Activated T-helper 17 cell treated with anti-CD3 and anti-CD28 coated beads, Interleukin-2, amount 50 U/mL, for 72 hours (primary cell): ENCODE measurements at places on chromosomes 11 and 22.
A peak's percentile ranks its signal among the peaks of the same experiment; 100 is the strongest.

- ATAC-seq = no peak
These were observed 563.8 kb upstream of the LRRC4C start for GRCh38 chr11:42023267-42023666.

GRCh38 chr11:60852117-60852981 lies 3.4 kb downstream of the PTGDR2 start:
- ATAC-seq = no peak

GRCh38 chr22:46596032-46596441 lies 24.1 kb upstream of the GRAMD4 start:
- no peak for ATAC-seq

DNA sequence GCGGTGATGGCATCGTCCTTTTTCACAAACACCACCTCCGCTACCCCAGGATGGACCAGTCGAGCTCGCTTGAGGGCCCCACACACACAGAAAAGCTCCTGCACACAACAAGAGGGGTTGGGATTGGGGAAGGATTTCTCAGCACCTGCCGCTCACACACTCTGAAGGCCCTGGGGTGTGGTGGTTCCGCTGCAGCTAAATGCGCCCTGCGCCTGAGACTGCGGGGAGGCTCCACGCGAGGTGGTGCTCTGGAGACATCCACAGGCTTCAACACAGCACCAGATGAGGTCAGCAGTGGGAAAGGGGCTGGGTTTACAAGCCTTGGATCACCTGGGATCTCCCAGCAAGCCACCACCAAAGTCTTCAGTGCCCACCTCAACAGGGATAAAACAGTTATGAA lies 22.7 kb downstream of the POLDIP3 start:
- no peak for ATAC-seq

GRCh38 chr11:92810423-92811064 lies 158.9 kb upstream of the MTNR1B start:
- no peak for ATAC-seq

- ATAC-seq = no peak
These were observed 52.2 kb upstream of the HMGXB4 start for GRCh38 chr22:35204807-35205775.

GRCh38 chr11:75078233-75078632 lies 18.4 kb downstream of the OR2AT4 start:
- no peak for ATAC-seq

DNA sequence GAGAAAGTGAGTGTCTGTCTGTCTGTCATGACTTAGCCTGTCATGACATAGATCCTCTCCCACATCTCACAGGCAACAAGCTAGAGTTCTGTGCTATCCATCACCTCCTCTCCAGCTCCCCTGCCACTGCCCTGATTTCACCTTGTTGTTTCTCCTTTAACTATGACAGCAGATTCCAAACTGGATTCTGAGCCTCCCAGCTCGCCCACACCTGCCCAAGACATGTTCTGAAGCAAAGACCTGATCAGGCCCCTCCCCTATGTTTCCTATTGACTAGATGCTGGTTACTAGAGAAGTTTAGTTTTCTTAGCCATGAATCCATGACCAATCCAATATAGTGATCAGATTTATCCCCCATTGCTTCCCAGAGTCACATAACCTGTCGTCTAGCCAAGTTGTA lies 15.4 kb downstream of the PRSS23 start:
- no peak for ATAC-seq

DNA sequence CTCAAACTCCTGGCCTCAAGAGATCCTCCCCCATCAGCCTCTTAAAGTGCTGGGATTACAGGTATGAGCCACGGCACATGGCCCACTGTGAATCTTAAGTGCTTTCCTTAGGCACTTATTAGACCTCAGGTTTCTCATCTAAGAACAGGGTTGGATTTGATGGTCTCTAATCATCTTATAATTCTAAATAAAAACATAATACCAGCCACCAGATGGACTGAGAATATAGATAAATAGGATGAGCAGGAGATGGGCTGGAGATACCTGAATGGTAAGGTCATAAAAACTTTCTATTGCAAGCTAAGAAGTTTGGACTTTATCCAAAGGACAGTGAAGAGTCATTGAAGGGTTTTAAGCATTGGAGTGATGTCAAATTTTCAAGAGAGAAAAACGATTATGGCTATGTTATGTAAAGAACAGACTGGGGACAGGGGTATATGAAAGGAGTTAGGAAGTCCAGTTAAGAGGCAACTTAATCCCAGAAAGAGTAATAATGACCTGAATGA lies 85.2 kb downstream of the RELT start:
- no peak for ATAC-seq

DNA sequence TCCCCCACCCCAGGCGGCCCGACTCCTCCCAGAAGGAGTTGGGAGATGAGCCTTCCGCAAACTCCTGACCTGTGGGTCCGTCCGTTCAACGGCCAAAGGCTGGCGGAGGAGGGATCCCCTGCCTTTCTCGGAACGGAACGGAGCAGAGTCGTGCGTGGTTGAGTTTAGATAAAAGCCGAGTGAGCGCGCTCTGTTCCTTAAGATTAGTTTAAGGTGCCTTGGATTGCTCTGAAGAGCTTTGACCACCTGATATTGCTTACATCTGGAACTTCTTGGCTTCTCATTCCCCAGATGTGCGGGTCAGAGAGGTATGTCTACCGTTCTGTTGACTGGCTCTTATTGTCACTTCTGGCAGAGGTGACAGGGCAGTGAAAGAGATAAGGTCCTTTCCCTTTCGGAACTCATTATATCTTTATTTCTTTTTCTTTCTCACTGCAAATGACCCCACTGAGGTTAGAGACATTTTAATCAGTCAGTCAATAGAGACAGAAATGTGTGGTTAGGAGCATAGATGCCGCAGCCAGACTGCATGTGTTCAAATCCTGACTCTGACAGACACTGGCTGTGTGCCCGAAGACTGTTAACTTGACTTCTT lies at the start of gene TRIM6:
Gene TRIM6 (plus strand): TSS at position 31 of the 595 bp plus-strand sequence. CDS start 261 bp downstream, at position 292.
- peak; percentile 34 for ATAC-seq

DNA sequence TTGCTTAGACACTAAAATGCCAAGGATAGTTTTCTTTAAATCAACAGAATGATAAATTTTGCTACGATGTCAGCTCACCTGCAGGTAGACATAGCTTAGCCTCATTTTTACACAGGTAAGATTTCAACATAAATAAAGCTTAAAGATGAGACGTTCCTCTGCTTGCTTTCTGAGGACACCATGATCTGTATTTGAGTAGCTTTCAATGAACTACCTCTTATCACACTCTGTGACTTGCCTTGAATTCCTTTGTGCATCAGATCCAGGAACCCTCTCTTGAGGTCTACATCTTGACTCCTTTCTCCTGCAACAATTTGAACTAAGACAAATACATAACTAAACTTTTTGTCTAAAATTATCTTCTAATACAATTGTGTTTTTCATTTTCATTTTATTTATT lies 26.1 kb upstream of the OR8I2 start:
- no peak for ATAC-seq

- no peak for ATAC-seq
These were observed 62.7 kb downstream of the MCM5 start for GRCh38 chr22:35462498-35463230.

GRCh38 chr11:102014756-102015155 lies 32.5 kb upstream of the CFAP300 start:
- no peak for ATAC-seq

DNA sequence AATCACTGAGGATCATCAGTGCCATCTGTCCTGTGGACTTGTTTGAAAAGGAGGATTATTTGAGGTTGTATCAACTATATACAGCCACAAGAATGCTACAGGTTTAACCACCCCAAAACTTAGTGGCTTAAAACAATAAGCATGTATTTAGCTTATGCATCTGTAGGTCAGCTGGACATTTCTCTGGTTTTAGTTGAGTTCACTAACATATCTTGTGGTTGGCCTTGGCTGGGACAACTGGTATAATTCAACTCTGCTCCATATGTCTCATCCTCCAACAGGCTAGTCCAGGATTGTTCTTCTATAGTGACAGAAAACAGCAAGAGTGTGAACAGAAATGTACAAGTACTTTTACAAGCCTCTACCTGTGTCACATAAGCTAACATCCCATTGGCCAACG lies 49.9 kb upstream of the SOX6 start:
- no peak for ATAC-seq

GRCh38 chr11:61901397-61901796 lies 10.1 kb upstream of the FADS3 start:
- no peak for ATAC-seq

DNA sequence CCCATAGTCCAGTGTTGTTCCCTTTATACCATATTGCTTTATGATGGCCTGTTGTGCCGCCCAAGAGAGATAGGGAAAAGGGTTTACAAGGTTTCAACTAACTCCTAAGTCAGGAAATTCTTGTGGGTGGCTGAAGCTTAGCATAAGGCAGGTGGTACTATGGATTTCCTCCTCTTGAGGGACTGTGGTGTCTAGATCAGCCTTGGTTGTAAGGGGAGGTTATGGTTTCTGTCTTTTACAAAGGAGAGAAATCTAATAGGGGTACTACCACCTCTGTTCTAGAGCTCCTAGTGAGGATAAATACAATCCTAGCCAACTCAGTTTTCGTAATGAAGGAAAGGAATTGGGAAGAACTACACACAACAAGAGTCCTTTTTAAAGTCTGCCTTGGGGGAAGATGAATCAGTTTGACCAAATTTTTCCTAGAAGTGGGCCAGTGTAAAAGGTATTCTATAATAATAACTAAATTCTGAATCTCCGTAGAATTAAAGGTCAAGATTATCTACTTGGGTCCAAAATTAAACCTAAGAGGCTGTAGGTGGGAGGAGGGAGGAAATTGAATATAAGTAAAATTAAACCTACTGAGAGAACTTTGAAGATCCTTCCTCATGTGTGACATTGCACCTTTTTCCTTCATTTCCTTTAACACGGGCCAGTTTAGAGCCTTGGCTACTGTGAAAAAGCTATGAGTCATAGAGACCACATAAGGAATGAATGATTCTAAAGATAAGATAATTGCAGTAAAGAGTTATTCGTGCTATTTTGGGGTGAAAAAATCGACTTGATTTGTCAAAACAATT lies 17.2 kb downstream of the DLAT start:
- no peak for ATAC-seq
